Activated CD8-positive, alpha-beta T cell treated with anti-CD3 and anti-CD28 coated beads for 36 hours (primary cell): ENCODE measurements at places on chromosomes 12 and 14. TPM values are rescaled to one million over a fixed set of nuclear protein-coding genes. Genes with fewer than 3 reads are reported as not detected.
A peak's percentile ranks its signal among the peaks of the same experiment; 100 is the strongest.

DNA sequence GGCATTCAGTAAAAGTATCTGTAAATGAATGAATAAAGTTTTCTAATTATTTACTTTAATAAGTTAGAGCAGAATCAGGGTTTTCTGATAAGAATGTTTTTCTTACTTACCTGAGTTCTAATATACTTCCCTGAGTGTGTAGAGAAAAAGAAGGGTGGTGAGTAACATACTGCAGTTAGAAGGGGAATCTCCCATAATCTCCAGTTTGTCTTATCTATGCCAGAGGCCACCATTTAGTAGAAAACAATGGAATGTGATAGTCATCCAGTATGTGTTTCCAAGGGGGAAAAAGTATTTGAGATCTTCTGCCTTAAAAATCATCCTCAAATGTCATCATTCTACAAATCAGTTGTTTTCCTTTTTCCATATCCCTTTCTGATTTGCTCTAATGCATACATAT lies 56.5 kb upstream of the PAWR start:
- no peak overlapping the region for H3K4me3 ChIP-seq
- H3K27ac ChIP-seq, result no peak overlapping the region
- no peaks in the 10 kb centered on the region for H3K4me1 ChIP-seq
- no peaks in the 10 kb centered on the region for H3K36me3 ChIP-seq
- H3K27me3 ChIP-seq, result peaks cover 6% of the 10 kb centered on the region

The CCDC177 gene
- not detected for total RNA-seq

The CLEC6A gene
- not detected for total RNA-seq

The RNU6-7 gene
- total RNA-seq, result not detected

GRCh38 chr12:75479963-75480461 lies 543 bp upstream of the GLIPR1 start:
- H3K27ac ChIP-seq, result peak overlapping the region; percentile 98
- H3K4me3 ChIP-seq, result peak overlapping the region; percentile 96
- peaks cover 77% of the 10 kb centered on the region for H3K4me1 ChIP-seq
- no peak for DNase-seq
- peaks cover 15% of the 10 kb centered on the region for H3K36me3 ChIP-seq
